Gastrocnemius medialis (tissue), 4 donors: ENCODE measurements at places on chromosomes 16 and 17. TPM values are rescaled to one million over a fixed set of nuclear protein-coding genes. Genes with fewer than 3 reads are reported as not detected.

- no peak for DNase-seq
Observed at GRCh38 chr16:58620396-58620795, 9.2 kb downstream of the CNOT1 start.

DNA sequence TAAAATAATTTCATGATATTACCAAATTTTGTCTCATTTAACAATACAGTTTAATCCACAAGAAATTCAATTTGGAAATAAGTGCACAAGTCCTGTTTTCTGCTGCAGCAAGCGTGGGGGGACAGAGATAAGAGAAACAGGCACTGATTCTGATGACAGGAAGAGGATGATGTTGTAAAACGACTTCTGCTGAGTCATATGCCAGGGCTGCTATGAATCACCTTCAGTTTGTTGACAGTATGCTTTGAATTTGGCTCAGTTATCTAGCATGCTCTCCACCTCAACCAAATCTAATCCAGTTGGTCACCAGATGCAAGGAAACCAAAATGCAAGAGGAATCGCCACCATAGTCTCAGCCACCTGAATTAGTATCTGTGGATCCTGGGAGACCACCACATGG lies 244.1 kb upstream of the MON1B start:
- no peak for DNase-seq

DNA sequence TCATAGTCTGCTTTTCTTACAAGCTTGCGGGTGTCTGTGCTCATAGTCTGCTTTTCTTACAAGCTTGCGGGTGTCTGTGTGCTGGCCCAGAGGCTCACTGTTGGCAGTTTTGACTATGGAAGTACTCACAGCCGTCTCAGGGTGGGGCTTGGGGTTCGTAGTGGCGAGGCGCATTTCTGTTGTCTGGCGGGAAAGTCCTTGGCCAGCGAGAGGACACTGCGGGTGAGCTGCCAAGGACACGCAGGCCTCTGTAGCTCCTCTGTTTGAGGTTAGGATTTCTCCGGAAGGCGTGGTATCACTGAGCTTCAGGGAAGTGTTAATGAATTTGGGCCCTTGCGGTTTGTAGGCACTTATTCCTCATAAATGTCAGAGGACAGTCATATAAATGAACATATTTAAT lies 13.5 kb downstream of the TBCD start:
- no peak for DNase-seq

The NEUROD2 gene
- not detected for total RNA-seq

GRCh38 chr16:78605548-78606101 lies 506.2 kb downstream of the WWOX start:
- DNase-seq = no peak

GRCh38 chr17:37488009-37488604 lies 1.6 kb upstream of the DUSP14 start:
- DNase-seq = no peak

The HCRT gene
- total RNA-seq = not detected

- DNase-seq = no peak
Observed at GRCh38 chr16:55495616-55496289, 13.1 kb upstream of the LPCAT2 start.

GRCh38 chr17:28938552-28938951 lies 12.8 kb downstream of the PHF12 start:
- peak; percentile 77 for DNase-seq

The KRTAP2-2 gene
- total RNA-seq = not detected

GRCh38 chr17:28810437-28810836 lies 32.2 kb downstream of the FAM222B start:
- no peak for DNase-seq

- DNase-seq = peak; percentile 49
Observed at GRCh38 chr17:45307290-45308015, 9.4 kb downstream of the MAP3K14 start.

DNA sequence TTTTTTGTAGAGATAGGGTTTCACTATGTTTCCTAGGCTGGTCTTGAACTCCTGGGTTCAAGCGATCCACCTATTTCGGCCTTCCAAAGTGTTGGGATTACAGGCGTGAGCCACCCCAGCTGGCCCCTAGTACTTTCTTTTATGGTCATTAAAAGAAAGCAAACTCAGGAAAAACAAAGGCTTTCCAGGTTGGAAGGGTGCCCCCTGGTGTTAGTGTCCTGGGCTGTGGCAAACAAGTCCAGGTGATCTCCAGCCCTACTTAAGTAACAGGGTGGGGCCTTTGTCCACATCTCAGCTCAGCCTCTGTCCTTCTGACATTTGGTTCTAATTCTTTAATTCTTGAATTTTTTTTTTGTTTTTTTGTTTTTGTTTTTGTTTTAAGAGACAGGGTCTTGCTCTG lies 6.9 kb downstream of the IGFBP4 start:
- no peak for DNase-seq

The CCL22 gene
- not detected for total RNA-seq

DNA sequence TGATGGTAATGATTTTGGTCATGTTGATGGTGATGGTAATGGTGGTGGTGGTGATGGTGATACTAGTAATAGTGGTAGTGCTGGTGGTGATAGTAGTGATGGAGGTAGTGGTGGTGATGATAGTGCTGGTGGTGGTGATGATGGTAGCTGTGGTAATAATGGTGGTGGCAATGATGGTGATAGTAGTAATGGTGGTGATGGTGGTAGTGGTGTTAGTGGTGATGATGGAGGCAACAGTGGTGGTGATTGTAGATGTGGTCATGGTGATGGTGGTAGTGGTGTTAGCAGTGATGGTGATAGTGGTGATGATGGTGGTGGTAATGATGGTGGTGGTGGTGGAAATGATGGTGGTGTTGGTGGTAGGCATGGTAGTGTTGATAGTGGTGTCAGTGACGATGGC lies 127.0 kb upstream of the RPL38 start:
- DNase-seq = no peak

- DNase-seq = no peak
Observed at GRCh38 chr16:17313793-17314547, 156.8 kb downstream of the XYLT1 start.

DNA sequence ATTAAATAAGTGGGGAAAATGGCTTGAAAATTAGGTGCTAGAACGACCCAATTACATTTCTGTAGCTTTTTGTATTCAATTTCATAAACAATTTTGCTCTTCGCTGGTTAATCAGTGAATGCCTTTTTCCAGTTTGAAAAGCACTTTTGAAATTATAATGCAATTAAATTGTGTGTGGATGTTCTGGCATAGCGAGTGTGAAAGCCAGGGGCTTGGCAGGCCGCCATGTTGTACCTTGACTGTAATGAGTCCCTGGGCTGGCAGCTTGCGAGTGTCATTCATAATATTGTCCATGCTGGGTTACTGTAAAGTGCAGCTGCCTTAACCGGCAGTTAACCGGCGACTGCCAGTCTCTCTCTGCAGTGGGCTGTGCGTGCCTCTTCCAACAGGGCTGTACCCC lies 177.8 kb downstream of the CCDC182 start:
- no peak for DNase-seq

DNA sequence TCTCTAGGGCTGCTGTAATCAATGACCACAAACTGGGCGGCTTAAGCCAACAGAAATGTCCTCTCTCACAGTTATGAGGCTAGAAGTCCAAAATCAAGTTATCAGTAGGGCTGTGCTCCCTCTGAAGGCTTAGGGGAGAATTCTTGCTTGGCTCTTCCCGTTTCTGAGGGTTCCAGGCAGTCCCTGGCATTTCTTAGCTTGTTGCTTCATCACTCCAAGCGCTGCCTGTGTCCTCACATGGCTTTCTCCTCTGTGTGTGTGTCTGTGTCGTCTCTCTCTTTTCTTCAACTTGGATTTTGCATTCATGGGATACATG lies 13.7 kb upstream of the CDC42EP4 start:
- no peak for DNase-seq
